Activated CD8-positive, alpha-beta T cell treated with anti-CD3 and anti-CD28 coated beads, Interleukin-2, amount 10 ng/mL, durations not matched to agents 7 days and 5 days (primary cell): ENCODE measurements at places on chromosomes 2 and 18. TPM values are rescaled to one million over a fixed set of nuclear protein-coding genes. Genes with fewer than 3 reads are reported as not detected.
A peak's percentile ranks its signal among the peaks of the same experiment; 100 is the strongest.

- no peaks in the 10 kb centered on the region for H3K36me3 ChIP-seq
- no peak overlapping the region for H3K4me3 ChIP-seq
- no peak for DNase-seq
- no peaks in the 10 kb centered on the region for H3K4me1 ChIP-seq
- H3K27me3 ChIP-seq: no peaks in the 10 kb centered on the region
These were observed 811.9 kb downstream of the SATB2 start for GRCh38 chr2:198645816-198646215.

- H3K36me3 ChIP-seq: no peaks in the 10 kb centered on the region
- H3K4me3 ChIP-seq: no peak overlapping the region
- no peaks in the 10 kb centered on the region for H3K27me3 ChIP-seq
- peaks cover 13% of the 10 kb centered on the region for H3K4me1 ChIP-seq
- H3K27ac ChIP-seq: no peak overlapping the region
These were observed 12.7 kb downstream of the INPP1 start for GRCh38 chr2:190355968-190356644.

MAIP1 gene
- 21.5 TPM for total RNA-seq

GRCh38 chr18:79918615-79919011 is 32.8 kb downstream of the SLC66A2 start:
- peaks cover 13% of the 10 kb centered on the region for H3K4me1 ChIP-seq
- DNase-seq: no peak
- no peak overlapping the region for H3K4me3 ChIP-seq
- H3K27ac ChIP-seq: no peak overlapping the region
- H3K27me3 ChIP-seq: no peaks in the 10 kb centered on the region

- no peak for DNase-seq
- peak overlapping the region; percentile 79 for H3K27ac ChIP-seq
- H3K27me3 ChIP-seq: no peaks in the 10 kb centered on the region
These were observed 259.0 kb downstream of the NBAS start for GRCh38 chr2:15302154-15302553.

DNA sequence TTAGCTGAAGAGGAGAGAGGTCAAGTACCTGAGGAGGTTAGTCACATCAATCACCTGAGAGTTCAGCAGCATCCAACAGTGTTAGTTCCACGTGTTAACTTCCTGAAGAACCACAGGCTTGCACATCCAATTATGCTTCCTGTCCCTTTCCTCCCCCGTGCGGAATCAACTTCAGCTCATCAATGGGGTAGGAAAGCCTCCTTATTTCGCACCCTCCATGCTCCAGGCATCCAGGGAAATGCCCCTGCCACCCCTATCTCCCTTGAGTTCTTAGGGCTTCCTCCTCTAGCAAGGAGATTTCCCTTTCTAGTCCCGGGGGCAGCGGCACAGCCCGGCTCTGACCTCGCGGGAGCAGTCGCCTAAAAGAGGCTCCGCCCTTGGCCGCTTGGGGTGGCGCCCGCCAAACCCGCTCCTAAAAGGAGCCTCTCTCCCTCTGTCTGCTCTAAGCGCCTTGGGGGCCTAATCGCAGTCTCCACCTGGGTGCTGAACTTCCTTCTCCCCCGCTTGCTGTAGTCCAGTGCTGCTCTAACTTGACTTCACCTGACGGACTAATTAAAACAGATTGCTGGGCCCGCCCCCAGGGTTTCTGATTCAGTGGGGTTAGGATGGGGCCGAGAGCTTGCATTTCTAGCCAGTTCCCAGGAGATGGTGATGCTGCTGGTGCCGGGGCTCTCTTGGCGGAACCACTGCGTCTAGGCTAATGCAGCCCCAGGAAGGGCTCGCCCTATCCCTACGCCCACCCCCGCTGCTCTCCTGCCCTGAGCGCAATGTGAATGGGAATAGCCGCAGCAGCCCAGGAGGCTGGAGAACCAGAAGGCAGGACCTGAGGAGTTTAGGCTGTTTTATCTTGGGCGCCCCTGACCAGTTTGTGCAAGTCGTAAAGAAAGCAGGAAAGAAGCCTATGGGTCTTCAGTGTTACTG is 3.4 kb upstream of the TET3 start:
- peaks cover 13% of the 10 kb centered on the region for H3K36me3 ChIP-seq
- peak; percentile 60 for DNase-seq
- peaks cover 6% of the 10 kb centered on the region for H3K27me3 ChIP-seq
- H3K27ac ChIP-seq: peak overlapping the region; percentile 67

TSPYL6 gene
- not detected for total RNA-seq

PLEKHH2 gene
- 0.32 TPM for total RNA-seq

DNA sequence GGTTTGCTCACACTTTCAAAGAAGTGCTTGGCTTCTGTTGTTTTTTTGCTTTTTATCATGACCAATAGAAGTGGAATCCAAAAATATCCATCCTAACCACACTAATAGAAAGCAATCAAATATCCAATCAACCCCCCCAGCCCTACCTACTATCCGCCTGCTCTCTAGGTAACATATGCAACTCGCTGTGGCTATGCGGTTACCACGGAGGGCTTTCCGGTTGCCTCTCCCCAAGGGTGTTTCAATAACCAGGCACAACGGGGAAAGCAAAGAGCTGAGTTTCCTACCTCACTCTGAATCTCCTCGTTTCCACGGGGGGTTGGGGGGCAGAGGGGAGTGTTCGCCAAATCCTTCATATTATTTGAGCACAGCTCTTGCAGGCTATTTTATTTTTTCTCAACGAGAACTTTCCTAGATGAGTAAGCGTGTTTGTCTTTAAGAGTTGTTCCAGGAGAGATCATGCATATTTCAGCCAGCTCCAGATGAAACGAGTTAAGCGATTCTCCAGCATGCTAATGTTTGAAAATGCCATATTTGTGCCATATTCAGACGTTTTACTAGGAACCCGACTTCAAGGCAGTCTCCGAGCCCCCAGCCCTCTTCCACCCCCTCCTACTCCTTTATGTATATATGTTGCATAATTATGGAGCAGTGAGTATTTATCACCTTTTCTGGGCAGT is 30.3 kb downstream of the PAX3 start:
- H3K36me3 ChIP-seq: no peaks in the 10 kb centered on the region
- H3K27me3 ChIP-seq: no peaks in the 10 kb centered on the region
- no peak overlapping the region for H3K27ac ChIP-seq
- DNase-seq: no peak

- H3K4me3 ChIP-seq: peak overlapping the region; percentile 77
These were observed 143.4 kb downstream of the UBE2E3 start for GRCh38 chr2:181123798-181124231.

GRCh38 chr18:44881461-44882162 is 200.9 kb downstream of the SETBP1 start:
- no peak overlapping the region for H3K4me3 ChIP-seq
- no peaks in the 10 kb centered on the region for H3K4me1 ChIP-seq
- no peak for DNase-seq
- H3K27ac ChIP-seq: no peak overlapping the region
- peaks cover 6% of the 10 kb centered on the region for H3K27me3 ChIP-seq
